Bronchus fibroblast of lung (primary cell): ENCODE measurements at places on chromosomes 1 and 21. TPM values are rescaled to one million over a fixed set of nuclear protein-coding genes. Genes with fewer than 3 reads are reported as not detected.

Gene INAVA
- 0.34 and 2.5 TPM in 2 replicates for total RNA-seq

Gene PRKAB2
- total RNA-seq = 4.9 and 5.4 TPM in 2 replicates

Gene SH2D2A
- 0.34 and 0.59 TPM in 2 replicates for total RNA-seq

Gene VWA1
- 7.1 and 7.9 TPM in 2 replicates for total RNA-seq

Gene GART
- 123 and 158 TPM in 2 replicates for total RNA-seq

Gene HTR1D
- not detected in 2 replicates for total RNA-seq

Gene SLC25A33
- total RNA-seq = 5.5 and 6.6 TPM in 2 replicates

Gene RSBN1
- 5.6 and 7.4 TPM in 2 replicates for total RNA-seq

Gene PFKL
- 96.3 and 107 TPM in 2 replicates for total RNA-seq

Gene CR1L
- total RNA-seq = not detected in 2 replicates

Gene NPHS2
- total RNA-seq = not detected in 2 replicates
